ENCODE measurements at places on chromosomes 1 and 21.

DNA sequence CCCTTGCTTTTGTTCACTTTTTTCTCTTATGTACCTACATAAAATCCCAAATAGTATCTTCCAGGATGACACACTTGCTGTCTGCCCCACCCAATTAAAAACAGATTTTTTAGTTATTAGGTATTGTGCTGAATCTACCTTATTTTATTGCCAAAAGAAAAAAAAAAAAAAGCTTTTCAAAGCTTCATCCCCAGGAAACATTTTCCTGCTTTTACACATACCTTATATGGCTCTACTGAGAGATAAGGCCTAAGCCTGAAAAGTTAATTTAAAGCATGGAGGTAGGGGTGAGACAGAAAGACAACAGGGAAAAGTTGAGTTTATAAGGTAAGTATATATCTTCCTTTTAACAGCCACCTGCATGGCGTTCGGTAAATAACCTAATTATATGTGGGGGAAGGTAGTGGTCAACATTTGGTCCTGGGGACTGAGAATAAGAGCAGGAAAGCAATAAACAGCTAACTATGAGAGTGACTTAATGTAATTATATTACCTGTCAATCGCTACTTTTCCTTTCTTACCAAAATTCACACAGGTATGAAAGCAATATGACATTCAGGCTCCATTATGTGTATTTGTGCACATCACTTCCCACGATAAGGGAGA, 54.6 kb upstream of the BOLA1 start:
- peak; percentile 3 for DNase-seq

GRCh38 chr1:163290025-163290640, 31.6 kb upstream of the NUF2 start:
- no peak for DNase-seq

DNA sequence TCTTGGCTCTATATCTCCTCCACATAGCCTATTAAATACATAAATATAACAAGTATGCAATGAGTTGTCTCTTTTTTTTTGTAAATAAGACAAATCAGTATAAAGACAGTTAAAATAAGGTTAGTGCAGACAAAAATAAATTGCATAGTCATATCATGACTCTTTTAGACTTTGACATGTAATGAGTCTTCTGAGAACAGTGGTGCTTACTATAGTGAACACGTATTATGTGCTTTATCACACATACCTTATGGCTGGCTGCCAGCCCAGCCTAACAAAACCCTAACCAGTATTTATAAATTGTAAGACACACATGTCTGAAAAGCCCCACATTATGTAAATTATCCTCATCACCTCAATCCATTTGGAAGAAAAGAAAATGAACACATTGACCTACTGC, 29.1 kb upstream of the F13B start:
- no peak for DNase-seq

- no peak for DNase-seq
Observed at GRCh38 chr1:2405588-2406295, 6.6 kb downstream of the PEX10 start.

GRCh38 chr1:36775716-36776115, 258.6 kb downstream of the GRIK3 start:
- no peak for DNase-seq

- DNase-seq: no peak
Observed at GRCh38 chr1:94490556-94490955, 51.0 kb downstream of the F3 start.

DNA sequence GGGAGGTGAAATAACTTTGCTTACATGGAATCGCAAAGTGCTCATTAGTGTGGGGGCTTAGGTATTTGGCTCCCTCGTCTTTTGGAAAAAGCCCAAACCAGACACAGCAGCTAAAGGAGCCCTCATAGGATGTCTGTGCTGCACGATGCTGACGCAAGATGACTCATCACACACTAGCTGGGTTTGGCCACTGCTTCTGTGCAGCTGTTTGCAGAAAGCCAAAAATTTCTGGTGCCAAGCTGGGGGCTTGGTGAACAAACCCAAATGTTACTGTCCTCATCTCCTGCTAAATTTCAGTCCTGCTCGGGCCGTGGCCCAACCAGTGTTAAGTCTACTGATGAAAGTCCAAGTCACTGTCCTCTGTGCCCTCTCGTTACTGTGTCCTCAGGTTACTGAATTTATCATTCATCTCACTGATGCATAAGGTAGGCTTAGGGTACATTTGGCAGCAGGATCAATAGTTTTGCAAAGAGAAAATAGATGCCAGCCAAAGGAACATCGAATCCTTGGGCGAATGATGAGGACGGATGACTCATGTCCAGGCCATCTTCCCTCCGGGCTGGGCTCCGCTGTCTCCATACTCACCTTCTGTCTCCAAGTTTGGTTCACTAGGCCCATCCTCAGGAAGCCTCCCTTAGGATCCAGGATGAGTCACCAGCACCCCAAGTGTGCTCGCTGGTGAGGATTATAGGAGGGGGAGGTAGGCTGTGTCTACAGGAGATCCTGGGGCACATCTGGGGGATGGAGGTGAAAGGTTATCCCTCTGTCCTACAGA, 177.7 kb downstream of the ADSS2 start:
- peak; percentile 37 for DNase-seq

DNA sequence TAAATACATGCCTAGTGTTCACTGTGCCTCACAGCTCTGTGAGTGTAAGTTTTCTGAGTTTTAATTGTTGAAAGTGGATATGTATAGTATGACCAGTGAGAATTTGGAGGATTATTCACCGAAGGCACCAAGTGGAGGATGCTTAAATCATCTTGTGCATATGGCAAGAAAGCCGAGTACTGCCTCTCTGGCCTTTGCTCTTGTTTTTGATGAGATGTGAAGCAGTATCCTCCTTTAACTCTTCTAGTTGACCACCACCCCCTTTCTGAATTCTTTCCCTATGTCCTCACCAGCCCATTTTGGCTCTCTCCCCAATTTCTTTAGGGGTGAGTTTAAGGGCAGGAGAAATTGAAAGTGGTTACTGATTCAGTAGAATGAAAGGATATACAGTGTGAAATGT, 130.4 kb downstream of the SYT2 start:
- no peak for DNase-seq

DNA sequence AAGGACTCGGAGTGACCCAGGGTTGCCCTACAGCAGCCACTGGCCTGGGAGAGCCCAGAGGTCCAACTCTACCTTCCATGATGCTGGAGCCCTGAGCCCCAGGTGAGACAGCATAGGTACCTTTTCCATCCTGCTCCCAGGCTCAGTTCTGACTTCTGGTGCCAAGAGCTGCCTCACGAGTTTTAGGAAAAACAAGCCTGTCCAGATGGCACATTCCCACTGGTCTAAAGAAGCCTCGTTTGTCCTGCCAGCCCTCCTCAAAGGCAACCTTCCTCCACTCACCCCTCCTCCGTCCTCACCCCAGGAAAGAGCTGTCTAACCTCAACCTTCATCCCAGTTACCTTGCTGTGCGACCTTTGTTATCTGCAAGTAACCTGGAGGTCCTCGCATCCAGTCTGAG, 53.5 kb upstream of the PRELP start:
- no peak for DNase-seq

DNA sequence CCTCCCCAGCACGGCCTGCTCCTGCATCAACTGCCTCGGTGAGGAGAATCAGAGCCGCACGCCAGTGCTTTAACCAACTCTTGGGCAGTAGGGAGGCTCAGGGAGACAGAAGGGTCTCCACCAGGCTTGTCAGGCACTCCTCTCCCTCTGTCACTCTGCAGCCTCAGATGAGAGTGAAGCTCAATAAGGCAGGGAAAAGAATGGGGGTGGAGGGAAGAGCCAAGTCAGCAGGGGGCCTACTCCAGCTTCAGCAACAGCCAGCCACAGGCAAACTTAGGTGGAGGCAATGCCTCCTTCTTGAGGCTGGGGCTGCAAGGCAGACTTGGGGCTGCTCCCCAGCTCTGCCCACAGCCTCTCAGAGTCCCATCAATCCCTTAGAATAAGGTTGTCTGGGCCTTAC, 51.8 kb upstream of the A3GALT2 start:
- no peak for DNase-seq

DNA sequence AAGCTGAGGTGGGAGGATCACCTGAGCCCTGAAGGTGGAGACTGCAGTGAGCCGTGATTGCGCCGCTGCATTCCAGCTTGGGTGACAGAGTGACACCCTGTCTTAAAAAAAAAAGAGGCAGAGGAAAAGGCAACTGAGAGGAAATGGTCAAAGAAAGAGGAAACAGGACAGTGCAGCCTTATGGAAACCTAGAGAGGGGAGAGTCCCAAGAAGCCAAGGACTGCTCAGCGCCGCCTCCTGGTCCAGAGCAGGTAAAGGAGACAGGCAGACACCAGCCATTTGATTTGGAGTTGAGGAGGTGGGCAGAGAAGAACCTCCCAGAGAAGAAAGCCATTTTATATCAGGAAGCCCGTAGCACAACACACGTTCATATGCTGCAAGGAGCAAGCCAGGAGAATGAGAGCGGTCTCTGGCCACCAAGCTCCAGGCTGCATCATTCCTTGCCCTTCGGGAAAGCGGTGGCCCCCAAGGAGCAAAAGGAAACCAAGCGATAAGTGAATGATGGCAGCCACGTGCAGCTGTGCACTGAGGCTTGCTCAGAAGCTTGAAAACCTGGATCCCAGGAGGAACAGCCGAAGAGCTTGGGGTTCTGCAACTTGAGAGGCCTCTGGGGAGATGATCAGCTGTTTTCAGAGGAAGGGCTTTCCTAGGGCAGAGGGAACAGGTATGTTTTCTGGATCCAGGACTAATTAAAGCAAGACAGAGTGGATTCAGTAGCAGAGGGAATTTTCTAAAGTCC, 33.7 kb downstream of the LRRC42 start:
- DNase-seq: no peak

GRCh38 chr1:71522721-71523120, 441.9 kb upstream of the ZRANB2 start:
- no peak for DNase-seq

GRCh38 chr1:26034504-26035202, 11.3 kb downstream of the SLC30A2 start:
- DNase-seq: no peak

GRCh38 chr1:25815208-25816111, 4.3 kb upstream of the MTFR1L start:
- no peak for DNase-seq

DNA sequence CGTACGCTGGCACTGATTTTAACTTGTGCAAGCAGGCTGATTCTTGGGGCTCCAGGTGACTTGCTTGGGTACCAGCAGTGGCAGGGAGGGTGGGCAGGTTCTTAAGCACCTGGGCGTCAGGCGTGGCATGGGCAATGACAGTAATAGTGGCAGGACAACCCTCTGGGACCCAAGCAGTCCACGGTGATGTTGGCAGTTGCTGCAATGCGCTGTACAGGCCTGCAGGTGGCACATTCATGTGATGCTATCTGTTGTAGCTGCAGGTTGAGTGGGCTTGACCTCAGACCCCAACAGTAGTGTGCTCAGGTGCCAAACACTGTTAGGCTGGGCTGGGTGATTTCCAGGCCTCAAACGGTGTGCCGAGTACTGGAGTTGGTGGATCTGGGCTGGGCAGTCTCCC, 10.2 kb upstream of the OR10J4 start:
- DNase-seq: no peak

GRCh38 chr1:87226341-87226760, 102.3 kb upstream of the LMO4 start:
- DNase-seq: no peak

GRCh38 chr1:156970017-156970416, 49.6 kb downstream of the LRRC71 start:
- no peak for DNase-seq

DNA sequence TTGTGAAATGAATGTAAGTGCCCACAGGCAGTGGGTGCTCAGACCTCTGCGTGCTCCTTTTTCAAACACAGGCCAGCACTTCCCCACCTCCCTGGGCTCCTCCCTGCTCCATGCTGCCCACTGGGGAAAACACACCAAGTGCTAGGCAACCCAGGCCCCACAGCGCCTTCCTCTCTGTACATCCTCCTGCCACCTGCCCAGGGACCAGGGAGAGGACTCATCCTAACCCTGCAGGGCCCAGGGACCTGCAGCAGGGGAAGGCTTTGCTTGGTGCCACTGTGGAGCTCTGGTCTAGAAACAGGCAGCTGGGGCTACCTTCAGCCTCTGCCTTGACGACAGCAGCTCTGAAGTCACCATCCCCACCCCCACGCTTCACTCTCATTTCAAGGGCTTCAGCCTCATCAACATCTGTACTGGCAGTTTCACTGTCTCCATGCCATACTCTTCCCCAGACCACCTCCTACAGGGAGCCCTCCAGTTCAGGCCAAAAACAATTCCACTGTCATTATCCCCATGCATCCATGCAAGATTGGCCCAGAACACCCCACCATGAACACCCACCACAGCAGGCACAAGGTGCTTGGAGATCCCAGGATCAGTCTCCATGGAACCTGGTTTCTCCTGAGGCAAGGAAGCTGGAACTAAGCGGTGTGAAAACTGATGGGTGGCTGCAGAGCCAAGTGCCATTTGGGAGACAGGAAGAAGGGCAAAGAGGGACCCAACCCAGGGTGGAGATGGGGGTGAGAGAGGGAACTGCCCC, 1.1 kb downstream of the IGSF8 start:
- DNase-seq: no peak

DNA sequence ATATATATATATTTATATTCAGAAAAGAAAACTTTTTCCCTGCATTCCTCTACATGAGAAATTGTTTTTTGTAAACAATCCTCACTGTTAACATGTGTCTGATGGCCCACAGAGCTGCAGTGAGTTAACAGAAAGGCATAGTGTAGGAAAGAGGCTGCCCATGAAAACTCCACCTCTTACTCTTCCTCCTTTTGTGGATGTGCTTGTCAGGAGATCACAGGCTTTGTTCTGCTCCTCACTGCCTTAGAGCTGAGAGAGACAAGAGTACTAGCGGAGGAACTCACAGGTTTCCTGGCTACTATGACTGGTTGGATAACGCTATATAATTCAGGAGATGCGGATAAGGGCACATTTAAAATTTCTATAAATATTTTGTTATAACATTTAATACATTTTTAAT, 200.6 kb downstream of the BRINP3 start:
- DNase-seq: no peak

DNA sequence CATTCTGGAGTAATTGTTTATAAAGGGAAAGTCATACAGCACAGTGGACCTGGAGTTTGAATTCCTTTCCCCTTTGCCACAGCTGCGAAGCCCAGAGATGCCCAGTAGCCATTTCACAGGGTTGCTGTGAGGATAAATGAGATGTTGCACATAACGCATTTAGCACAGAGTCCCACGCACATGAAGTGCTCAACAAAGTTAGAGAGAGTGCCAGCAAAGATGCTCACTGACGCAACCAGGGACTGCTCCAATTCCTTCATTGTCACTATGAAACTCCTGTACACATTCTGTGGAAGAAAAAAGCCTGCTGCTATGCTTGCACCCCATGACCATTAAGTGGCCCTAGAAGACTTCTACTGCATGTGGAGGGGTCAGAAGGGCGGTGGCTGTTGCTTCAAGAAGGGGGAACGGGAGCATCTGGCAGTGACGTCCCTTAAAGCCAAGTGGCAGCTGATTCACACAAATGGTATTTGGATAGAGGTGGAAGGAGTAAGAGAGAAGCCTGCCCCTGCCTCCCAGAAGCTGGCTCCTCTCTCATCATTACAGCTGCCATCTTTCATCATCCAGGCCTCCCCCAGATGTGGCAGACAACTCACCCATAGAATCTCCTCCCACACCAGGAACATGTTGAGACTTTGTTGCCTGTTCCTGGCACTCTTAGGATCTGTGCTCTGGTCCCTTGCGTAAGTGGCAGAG, 26.5 kb upstream of the VAV3 start:
- no peak for DNase-seq

- DNase-seq: no peak
Observed at GRCh38 chr1:215439549-215439948, 127.6 kb upstream of the KCTD3 start.

Measured in T-helper 1 cell (primary cell).